ENCODE measurements at places on chromosomes 5 and 9.

DNA sequence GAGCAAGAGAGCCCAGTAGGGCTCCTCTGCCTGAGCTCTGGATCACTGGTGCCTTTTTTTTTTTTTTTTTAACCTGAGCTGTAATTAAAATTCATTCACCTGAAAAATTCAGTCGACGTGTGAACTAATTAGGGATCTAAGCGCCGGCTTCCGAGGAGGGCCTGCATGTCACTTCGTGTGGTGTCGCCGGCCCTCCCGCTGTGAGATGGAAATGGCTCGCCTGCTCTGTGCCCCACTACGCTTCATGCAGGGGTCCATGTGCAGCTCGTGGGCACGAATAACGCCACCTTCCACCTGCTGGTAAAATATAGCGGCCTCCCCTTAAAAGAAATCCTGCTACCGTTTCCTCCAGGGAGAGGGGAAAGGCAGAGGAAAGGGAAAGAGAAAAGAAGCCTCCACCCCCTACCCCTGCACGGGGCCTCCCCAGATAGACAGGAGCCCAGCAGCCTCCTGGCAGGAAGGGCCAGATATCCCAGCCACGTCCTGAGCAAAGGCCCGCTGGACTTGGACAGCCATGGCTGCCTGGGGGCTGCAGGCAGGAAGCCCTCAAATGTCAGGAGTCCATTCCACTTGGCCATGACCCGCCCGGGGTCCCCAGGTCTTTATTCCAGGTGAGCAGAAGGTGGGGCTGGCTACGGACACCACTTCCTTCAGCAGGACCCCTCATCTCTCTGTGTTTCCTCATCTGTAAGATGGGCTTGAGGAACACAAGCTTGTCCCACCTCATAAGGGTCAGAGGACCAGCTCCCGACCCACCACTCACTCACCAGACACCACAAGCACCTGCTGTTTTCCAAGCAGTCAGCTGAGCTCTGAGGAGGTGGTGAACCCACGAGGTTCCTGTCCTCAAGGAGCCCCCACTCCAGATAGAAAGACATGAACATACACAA lies 38.2 kb upstream of the ZNF354A start:
- DNase-seq, result no peak

DNA sequence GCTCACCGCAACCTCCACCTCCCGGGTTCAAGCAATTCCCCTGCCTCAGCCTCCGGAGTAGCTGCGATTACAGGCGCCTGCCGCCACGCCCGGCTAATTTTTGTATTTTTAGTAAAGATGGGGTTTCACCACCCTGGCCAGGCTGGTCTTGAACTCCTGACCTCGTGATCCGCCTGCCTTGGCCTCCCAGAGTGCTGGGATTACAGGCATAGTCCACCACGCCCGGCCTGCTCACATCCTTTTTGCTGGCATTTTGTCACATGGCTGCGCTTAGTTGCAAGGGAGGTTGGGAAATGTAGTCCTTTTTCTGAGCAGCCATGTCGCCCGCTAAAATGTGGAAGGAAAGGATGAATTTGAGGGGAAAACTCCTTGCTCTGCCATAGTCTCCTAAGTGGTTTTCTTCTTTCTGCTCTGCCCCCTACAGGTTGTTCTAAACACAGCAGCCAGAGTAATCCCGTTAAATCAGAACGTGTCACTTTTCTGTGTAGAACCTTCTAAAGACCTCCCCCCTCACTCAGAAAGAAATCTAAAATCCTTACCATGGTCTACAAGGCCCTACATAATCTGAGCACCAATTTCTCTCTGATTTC lies 57.8 kb upstream of the HSPA9 start:
- DNase-seq, result peak; percentile 52

- no peak for DNase-seq
Observed at GRCh38 chr5:174165406-174165805, 119.9 kb downstream of the NSG2 start.

DNA sequence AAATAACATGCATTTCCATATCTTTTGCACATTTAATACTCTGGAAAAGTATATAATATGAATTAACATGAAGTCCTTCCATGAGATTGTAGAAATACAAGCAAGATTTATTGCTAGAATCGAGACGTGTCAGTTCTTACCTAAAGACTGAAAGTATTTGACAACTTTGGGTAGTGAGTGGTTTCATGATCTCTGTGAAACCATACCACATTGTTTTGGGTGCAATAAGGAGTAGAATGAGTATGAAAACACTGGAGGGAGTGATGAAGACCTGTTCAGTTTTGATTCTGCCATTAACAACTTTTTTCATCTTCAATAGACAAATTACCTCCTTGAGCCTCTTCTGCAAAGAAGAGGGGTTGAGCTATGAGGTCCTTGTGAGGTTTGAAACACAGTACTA lies 133.7 kb downstream of the NUDT12 start:
- no peak for DNase-seq

GRCh38 chr5:52839285-52839684 lies 51.6 kb downstream of the ITGA1 start:
- DNase-seq, result no peak

- DNase-seq, result no peak
Observed at GRCh38 chr5:180098991-180099732, 27.6 kb upstream of the RNF130 start.

DNA sequence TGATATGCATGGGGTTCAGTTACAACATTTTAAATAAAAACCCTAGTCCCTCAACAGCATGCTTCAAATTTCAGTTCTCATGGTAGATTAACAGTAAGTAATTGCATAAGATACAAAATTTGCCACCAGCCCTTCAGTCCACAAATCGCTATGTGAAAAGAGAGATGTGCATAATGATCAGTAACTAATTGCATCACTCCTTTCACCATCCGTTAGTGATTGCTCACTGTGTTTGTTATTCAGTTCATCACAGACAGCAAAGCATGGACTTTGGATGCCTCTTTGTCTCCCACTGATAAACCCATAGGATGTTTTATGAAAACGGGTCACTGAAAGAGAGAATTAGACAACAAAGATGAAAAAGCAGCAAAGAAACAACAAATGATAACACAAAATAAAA lies 103.2 kb downstream of the MCTP1 start:
- no peak for DNase-seq

DNA sequence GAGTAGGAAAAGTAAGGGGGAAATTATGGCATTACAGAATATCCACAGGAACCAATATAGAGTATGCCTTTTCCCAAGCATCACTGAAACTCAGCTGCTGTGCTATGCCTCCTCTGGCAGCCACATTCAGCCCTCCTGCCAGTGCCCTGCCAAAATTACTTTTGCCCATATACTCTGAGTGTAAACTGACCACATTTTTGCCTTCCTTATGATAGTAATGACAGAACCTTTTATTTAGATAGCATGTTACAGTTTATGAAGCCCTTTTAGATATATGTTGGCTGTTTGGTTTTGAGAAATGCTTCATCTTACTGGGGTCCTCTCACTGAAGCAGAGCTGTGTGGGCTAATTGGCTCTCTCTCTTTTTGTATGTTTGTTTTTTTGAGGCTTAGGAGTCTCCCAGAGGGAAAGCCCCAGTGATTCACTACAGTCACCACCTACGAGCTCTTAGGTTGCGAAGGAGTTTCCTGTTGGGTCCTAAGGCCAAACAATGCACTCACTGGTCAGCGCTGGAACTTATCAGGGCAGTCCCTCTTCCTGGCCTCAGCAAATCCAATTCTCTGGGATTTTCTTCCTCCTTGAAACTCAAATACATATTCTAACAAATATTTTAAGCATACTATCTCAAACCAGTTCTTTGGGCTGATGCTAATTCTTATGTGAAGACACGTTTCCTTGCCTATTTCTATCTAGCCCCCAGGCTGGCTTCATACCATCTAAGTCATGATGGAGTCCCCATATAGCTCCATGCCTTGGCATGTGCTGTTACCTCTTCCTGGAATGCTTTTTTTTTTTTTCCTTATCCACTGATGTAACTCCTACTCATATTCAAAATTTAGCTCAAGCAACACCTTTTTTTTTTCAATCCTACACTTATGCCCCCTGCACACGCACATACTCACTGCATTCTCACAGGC lies 3.7 kb downstream of the PHF24 start:
- no peak for DNase-seq

DNA sequence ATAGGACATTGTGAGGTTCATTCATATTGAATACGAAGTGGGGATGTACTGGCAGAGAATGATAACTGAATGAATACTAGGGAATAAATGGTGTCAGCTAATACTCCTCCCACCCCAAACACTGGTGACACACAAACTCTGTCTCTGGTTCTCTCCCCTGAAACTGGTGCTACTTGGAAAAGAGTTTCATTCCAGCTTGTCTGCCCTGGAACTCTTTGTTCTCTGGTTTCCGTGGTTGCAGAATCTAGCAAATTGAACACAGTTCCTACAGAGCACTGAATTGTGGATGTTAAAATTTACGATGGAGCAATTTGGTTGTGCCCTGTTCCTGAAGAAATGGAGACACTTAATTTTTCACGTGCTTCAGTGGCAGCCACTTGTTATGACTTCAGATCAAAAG lies 181.7 kb downstream of the KCTD16 start:
- no peak for DNase-seq
